ENCODE measurements at places on chromosomes 3 and 15. TPM values are rescaled to one million over a fixed set of nuclear protein-coding genes. Genes with fewer than 3 reads are reported as not detected.

Gene RPUSD2
- 33.5 TPM for total RNA-seq

Gene TRPC1
- 56.0 TPM for total RNA-seq

Gene DUOX2
- not detected for total RNA-seq

Gene ADAMTS17
- 1.3 TPM for total RNA-seq

Gene CALML4
- 2.4 TPM for total RNA-seq

Gene ZDHHC23
- total RNA-seq: 12.1 TPM

Gene HIGD2B
- not detected for total RNA-seq

Gene CTXN2
- total RNA-seq: not detected

Gene GOLGA8N
- total RNA-seq: 0.62 TPM

Gene DNAH12
- total RNA-seq: not detected

Gene MKRN2OS
- not detected for total RNA-seq

Gene SEC11A
- 350 TPM for total RNA-seq

Gene TPRA1
- total RNA-seq: 42.3 TPM

GRCh38 chr3:128835096-128835495 is 44.3 kb upstream of the ACAD9 start:
- no peak for DNase-seq

- no peak for DNase-seq
Observed at GRCh38 chr15:35713733-35714132, 167.8 kb upstream of the DPH6 start.

GRCh38 chr15:77901251-77901881 is 176.1 kb downstream of the TBC1D2B start:
- no peak for DNase-seq

GRCh38 chr15:90625037-90625436 is 92.1 kb upstream of the BLM start:
- no peak for DNase-seq

- no peak for DNase-seq
Observed at GRCh38 chr3:23294770-23295387, 91.8 kb downstream of the UBE2E2 start.

- DNase-seq: no peak
Observed at GRCh38 chr3:139123377-139124095, 78.8 kb upstream of the PRR23C start.

DNA sequence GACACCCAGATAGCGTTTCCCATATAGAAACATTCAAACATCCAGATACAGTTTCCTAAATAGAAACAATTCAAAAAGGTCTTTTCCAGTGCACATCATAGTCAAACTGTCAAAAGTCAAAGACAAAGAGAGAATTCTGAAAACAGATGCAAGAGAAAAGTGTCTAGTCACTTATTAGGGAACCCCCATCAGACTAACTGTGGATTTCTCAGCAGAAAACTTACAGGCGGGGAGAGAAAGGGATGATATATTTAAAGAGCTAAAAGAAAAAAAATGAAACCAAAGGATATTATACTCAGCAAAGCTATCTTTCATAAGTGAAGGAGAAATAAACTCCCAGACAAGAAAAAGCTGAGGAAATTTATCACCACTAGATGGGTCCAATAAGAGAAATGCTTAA is 22.3 kb upstream of the CX3CR1 start:
- no peak for DNase-seq

DNA sequence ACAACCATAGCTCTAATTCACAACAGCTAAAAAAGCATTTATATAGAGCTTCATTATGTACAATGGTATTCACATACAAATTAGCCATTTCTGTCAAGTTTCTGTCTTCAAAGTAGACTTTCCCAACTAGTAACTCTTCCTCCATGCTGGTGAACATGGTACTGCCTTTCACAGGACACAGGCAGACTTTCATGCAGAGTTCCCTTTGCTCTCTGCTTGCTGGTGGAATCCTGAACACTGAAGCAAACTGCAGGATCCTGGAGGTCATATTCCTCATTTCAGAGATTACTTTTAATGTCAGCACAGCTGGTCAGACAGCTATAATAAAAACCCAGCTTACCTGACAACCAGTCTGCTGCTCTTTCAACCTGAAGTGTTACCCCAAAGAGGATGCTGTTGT is 53.6 kb downstream of the TASOR start:
- DNase-seq: no peak

- peak; percentile 61 for DNase-seq
Observed at GRCh38 chr15:60326824-60327654, 70.7 kb downstream of the ANXA2 start.

- DNase-seq: no peak
Observed at GRCh38 chr3:11154036-11154952, at the start of gene HRH1. TSS of gene HRH1 (plus strand) at chr3:11154493. CDS start at chr3:11259038, 104,545 bp downstream.

DNA sequence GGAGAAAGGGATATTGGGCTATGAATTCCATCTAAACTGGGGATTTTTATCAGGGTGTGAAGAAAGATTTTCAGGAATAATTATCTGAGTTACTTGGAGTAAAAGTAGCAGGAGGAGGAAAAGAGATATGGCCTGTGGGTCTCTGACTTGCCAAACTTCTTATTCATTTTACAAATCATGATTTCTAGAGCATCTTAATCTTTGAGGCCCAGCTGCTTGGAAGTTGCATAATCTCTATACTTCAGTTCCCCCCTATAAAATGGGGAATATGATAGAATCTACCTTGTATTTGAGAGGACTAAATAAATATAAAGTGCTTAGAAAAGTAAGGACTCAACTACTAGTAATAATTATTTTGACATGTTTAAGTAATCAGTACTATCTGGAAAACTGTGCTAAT is 11.0 kb upstream of the GABPB1 start:
- DNase-seq: no peak

- no peak for DNase-seq
Observed at GRCh38 chr3:196454935-196455334, 22.7 kb upstream of the UBXN7 start.

GRCh38 chr15:70051948-70052633 is 45.6 kb downstream of the TLE3 start:
- DNase-seq: no peak

GRCh38 chr3:125187599-125187910 is 25.0 kb downstream of the SLC12A8 start:
- DNase-seq: no peak

- no peak for DNase-seq
Observed at GRCh38 chr15:32746116-32746857, 28.5 kb downstream of the GREM1 start.

DNA sequence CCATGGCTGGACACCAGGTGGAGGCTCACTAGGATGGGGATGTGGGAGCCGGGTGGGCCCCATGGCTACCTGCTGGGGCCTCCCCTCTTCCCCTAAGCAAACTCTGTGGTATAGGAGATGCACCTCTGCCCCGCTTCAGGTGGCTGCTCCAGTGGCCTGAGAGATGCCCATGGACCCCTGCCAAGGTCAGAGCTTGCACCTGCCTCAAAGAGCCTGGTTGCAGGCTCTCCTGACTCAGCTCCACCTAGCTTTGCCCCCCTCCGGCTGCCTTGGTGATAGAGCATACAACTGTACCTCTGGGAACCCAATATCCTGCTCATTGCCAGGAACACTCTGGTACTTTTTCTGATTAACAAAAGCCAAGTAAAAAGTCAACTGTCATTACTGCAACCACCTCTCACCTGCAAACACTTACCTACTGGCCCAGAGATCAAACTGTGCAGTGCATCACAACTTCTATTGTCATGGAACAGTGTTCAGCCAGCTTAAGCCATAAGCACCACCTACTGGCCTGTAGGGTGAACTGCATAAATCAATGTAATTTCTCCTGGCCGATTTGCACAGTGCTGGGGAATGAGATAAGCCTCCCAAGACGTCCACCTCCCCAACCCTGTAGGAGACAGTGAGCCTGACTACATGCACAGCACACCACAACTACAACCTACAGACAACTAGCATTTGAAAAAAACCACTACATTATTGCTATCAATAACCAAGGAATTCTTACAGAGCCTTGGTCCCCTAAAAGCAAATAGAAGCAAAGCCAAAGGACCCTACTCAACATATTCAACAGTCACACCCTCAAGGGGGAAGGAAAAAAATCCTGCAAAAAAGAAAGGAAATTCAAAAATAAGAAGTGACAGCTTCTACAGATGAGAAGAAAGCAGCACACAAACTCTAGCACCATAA is 352.4 kb upstream of the ARHGEF26 start:
- no peak for DNase-seq

DNA sequence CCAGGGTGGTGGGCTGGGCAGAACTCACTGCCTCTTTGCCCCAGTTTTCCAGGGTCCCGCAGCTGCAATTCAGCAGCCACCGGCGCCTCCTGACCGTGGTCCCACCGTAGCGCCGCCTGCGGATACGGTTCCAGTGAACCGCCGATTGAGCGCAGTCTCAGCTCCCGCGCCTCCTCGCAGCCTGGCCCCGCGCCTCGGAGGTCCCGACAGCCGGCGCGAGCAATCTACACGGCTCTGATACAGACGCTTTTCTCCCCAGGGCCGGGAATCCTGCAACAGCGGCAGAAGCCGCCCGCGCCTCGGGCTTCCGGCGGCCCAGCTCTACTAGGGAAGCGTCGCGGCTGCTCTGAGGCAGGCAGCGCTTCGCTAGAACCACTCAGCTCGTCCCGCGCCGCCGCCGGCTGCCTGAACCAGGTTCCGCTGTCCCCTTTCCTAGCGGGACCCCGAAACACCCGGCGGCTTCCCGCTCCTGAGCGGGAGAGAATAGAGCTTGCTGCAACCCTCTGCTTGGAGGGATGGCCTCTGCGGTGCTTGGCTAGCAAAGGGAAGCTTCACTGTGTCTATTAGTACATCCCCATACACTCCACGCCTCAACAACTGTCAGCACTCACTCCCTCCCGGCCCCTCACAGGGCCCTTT is 3.1 kb downstream of the FOXL2NB start:
- peak; percentile 10 for DNase-seq
